ENCODE measurements at places on chromosomes 16 and 17.

DNA sequence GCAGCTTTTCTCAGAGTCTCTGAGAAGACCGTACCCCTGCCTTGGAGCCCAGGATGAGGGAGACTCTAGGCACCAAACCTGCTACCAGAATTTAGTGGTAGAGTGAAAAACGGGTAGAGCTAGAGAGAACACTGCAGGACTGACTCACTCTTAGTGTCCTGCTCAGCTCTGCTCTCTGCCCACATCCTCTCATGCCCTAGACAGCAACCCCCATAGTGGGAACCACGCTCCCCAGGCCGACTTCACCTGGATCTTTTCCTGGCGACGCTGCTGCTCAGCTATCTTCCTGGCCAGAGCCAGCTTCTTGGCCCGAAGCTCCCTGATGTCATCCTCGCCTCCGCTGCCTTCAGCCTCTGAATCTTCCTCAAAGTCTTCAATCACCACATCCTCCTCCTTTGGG lies 26.7 kb downstream of the HIC1 start:
- no peak for DNase-seq

DNA sequence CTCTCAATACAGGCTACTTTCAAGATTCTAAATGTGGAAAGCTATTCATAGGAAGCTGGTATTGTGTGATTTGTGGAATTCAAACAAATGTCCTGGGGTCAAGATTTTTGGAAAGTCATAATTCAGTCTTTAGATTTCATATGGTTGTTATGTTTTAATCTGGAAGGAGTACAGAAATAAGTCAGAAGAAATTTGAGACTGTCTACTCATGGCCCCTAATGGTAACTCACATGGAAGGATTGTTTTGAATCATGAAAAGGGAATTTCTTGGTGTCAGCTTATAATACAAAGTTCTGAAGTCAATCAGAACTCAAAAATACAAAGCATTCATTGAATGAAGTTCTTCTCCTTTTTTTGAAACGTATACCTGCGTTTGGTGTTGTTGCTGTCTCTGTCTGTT lies 3.1 kb downstream of the KCNJ2 start:
- no peak for DNase-seq

DNA sequence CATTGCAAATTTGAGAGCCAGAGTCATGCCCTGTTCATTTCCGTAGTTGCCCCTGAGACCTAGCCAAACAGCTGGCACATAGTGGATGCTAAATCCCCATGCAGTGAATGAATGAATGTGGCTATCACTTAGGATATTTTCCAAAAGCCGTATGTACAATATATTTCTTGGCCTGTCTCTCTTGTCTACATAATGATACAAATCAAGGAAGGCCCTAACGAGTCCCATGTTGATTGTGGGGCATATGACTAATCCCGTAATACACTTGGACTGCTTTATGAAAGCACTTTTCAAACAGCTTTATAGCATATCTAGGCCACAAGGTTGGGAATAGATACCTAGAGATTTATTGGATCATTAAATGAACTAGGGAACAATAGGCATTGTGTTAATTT lies 478.0 kb downstream of the SLC39A11 start:
- DNase-seq = no peak

- no peak for DNase-seq
These were observed 221.4 kb upstream of the RBFOX1 start for GRCh38 chr16:7111265-7111664.
